H9 (cell line): ENCODE measurements at places on chromosomes 11 and 22. TPM values are rescaled to one million over a fixed set of nuclear protein-coding genes. Genes with fewer than 3 reads are reported as not detected.

Gene MMP7
- not detected in 2 replicates for total RNA-seq

Gene SLC22A8
- not detected in 2 replicates for total RNA-seq

- peak; percentile 44 for DNase-seq
These were observed 84.0 kb upstream of the RCN1 start for GRCh38 chr11:32006799-32007388.

Gene P2RX6
- total RNA-seq = not detected in 2 replicates

Gene IL10RA
- not detected in 2 replicates for total RNA-seq

Gene RTN4RL2
- total RNA-seq = 7.0 and 7.1 TPM in 2 replicates

Gene FAM180B
- total RNA-seq = 0.31 and 0.37 TPM in 2 replicates

Gene OR2AG1
- total RNA-seq = not detected in 2 replicates

DNA sequence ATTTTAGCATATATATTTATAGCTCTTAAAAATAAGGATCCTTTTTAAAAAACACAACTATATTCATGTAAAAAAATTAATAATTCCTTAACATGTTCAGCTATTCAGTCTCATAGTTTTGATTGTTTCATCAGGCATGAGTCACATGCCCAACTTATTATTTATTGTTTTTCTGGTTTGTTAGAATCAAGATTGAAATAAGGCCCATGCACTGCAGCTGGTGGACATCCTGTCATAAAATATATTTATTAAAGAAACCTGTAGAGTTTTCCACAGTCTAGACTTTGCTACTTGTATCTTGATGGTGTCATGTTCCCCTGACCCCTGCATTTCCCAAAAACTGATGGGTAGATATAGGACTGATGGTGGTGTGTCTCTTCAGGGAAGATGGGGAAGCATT, 77.4 kb downstream of the PARVA start:
- no peak for DNase-seq

DNA sequence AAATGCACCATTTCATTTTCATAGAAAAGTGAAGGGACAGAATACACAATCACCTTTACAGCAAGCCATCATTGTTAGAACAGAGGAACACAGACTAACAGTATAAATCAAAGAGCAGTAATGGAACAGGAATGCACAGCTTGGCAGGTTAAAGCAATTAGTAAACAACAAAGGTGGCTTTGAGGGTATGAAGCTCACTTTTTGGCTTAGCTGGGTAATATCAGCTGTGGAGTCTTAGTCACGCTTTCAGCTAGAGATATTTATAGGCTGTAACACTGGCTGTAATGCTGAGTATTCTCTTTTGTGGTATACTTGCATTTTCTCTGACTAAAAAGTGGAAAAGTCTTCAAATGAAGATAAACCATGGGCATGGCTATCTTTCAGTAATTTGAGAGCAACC, 1780.5 kb downstream of the LRRC4C start:
- DNase-seq = no peak

- DNase-seq = peak; percentile 8
These were observed 3.7 kb downstream of the TPBGL start for GRCh38 chr11:75244052-75244814.

DNA sequence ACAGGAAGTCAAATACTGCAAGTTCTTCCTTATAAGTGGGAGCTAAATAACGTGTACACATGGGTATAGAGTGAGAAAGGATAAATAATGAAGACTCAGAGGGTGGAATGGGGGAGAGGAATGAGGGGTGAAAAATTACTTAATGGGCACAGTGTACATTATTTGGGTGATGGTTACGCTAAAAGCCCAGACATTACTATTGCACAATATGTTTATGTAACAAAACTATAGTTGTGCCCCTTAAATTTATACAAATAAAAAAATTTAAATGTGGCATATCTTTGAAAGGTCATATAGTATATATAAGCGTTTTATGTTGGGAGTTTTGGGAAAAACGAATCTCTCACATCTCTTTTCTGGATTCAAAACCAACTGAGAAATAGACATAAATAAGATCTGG, 96.1 kb downstream of the KIF18A start:
- no peak for DNase-seq

Gene DEFB108B
- total RNA-seq = not detected in 2 replicates

Gene OR5J2
- total RNA-seq = not detected in 2 replicates

DNA sequence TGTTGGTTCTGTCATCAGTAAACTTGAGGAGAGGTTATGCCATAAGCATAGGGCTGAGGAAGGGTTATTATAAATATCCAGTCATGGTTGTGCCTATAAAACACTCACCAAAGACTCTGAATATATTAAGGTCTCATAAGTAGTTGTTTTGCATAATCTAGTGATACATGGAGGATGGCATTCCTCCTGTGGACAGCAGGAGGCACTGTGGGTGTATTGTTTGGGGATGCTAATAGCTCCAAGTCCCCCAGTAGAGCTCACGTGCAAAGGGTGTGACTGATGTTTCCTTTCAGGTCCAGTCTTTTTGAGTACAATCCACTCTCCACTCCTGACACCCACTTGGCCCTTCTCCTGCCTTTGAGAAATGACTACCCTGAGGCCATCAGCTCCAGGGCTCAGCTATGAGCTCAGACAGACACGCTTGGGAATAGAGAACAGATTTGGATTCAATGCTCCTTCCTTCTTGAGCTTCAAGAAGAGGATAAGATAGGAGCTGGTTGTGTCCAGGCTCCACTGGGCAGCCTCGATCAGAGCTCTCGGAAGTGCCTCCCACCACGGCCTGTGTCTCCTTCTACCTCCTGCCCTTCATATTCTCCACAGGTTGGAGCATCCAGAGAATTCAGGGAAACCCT, 85.2 kb upstream of the IGLL5 start:
- no peak for DNase-seq

DNA sequence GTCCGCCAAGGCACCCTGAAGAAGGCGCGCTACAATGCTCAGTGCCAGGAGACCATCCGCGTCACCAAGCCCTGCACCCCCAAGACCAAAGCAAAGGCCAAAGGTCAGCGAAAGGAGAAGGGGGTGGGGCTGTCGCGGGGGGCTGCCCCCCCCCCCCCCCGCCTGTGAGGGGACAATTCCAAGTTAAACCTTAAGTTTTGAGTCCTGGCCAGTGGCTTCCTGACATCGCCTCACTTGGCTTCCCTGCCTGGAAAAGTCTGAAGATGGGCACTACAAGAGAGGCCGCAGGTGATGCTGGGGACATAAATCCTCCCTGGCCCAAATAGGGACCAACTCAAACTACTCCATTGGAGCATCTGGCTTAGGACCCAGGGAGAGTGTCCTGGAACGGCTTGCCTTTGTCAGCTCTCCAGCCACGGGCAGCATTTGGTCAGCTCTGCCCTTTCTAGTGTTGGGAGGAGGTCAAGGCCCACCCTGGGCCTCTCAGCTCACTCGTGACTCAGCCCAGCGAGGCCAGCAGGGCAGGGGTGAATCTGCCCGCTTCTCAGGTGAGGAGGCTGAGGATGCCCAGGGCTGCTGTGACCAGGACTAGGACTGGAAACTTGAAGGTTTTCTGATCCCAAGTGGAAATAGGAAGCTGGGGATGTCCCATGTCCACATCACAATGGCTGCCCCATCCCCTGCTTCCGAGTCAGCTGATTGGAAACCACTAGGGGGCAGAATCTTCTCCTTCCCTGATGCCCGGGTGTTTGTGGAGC, 1.4 kb downstream of the MDK start:
- DNase-seq = peak; percentile 75

Gene TMEM86A
- total RNA-seq = 2.3 and 3.0 TPM in 2 replicates

Gene INPP5J
- total RNA-seq = 4.7 and 4.9 TPM in 2 replicates

Gene UPK3A
- total RNA-seq = not detected in 2 replicates

- DNase-seq = no peak
These were observed 63.6 kb downstream of the MAPK1 start for GRCh38 chr22:21803811-21804249.

DNA sequence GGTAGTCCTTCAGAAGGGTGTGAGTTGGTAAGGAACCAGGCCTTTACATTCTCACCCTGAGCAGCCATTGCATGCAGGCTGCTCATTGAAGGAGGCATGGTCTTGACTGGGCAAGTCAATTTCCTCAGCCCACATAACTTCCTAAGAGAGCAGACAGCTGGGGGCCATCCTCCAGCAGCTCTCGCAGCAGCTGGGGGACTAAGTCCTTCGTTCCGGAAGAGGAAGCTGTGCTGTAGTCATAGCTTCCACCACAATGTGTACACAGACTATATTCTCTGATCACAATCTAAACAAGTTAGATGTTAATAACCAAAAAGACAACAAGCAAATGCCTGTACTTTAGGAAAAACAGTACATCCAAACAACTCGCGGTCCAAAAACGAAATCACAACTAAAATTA, 30.1 kb upstream of the MPPED1 start:
- DNase-seq = no peak

DNA sequence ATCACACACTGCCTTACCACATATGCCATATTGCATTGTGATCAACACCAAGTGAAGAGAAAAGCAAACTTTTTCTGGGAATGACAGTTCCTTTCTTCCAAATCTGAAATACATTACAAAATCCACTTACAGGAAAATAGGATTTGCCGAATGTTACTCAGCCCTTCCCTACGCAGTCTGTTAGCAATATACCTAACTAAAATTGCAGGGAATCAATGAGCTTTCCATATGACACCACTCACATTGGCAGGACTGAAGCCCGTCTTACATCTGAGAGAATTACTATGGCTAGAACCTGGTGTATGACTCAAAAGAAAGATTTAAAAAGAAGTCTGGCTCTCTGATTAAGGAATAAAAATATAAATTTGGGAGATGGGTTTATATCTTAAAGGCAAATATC, 136.0 kb downstream of the LRRC4C start:
- no peak for DNase-seq

Gene TMPRSS6
- total RNA-seq = not detected in 2 replicates

DNA sequence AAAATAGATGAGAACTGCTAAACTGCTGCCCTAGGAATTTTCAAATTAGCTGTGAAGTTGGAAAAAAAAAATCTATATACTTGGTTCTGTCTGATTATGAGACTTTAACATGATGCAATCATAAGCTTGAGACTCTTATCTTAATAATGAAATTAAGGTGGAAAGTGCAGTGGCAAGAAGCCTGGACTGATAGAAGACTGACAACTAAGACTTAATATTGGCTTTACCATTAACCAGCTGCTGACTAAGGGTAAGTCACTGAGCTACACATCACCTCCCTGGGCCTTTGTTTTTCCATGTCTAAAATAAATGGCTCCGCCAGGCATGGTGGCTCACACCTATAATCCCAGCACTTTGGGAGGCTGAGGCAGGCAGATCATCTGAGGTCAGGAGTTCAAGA, 56.9 kb downstream of the SLC35F2 start:
- no peak for DNase-seq

GRCh38 chr22:49368976-49369725, 458.5 kb downstream of the BRD1 start:
- peak; percentile 21 for DNase-seq

GRCh38 chr11:93591247-93591898, 48.2 kb upstream of the SMCO4 start:
- DNase-seq = no peak

- DNase-seq = no peak
These were observed 29.1 kb downstream of the LRFN4 start for GRCh38 chr11:66885950-66886440.

Gene NAALAD2
- 1.8 and 2.1 TPM in 2 replicates for total RNA-seq

GRCh38 chr11:134560566-134561330, 148.7 kb upstream of the B3GAT1 start:
- no peak for DNase-seq

DNA sequence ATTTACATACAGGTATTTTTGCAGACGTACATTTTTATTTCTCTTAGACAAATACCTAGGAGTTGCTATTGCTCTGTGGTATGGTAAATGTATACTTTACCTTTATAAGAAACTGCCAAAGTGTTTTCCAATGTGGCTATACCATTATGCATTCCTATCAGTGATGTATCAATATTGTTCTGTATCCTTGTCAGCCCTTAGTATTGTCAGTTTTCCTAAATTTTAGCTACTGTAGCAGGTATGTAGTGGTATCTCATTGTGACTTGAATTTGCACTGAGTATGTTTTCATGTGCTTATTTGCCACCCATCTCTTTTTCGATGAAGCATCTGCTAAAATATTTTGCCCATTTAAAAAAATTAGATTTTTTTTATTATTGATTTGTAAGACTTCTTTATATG, 37.0 kb downstream of the CLPB start:
- DNase-seq = no peak

- no peak for DNase-seq
These were observed 60.6 kb downstream of the MED15 start for GRCh38 chr22:20567993-20568417.

Gene JHY
- total RNA-seq = 0.50 and 0.79 TPM in 2 replicates

GRCh38 chr11:1756791-1757771, 6.6 kb downstream of the CTSD start:
- no peak for DNase-seq

Gene PIWIL4
- not detected in 2 replicates for total RNA-seq

Gene LUZP2
- total RNA-seq = 25.4 and 25.7 TPM in 2 replicates

DNA sequence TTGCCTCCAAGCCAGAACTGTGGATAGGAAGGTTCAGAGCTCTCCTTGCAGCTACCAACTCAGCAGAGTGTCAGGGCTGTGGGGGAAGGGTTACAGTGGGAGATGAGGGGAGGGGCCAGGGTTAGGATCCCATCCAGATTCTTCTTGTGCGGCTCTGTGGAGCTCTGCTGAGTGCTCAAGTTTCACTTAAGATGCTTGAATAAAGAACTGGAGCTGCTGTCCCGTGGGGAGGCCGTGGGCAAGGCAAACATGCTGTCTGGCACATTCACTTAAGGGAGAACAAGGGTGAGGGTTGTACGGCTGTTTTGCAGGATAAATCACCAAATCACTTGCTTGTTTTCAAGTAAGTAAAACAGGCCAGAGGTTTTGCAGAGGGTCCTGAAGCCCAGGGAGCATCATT, 197.1 kb downstream of the FAM76B start:
- peak; percentile 37 for DNase-seq

GRCh38 chr11:25710975-25711374, 621.0 kb upstream of the ANO3 start:
- DNase-seq = no peak

- no peak for DNase-seq
These were observed 248.0 kb downstream of the CASP12 start for GRCh38 chr11:104650234-104650633.

Gene OR52I2
- total RNA-seq = not detected in 2 replicates

Gene ZBTB16
- total RNA-seq = not detected in 2 replicates

Gene OR51B5
- total RNA-seq = not detected in 2 replicates

DNA sequence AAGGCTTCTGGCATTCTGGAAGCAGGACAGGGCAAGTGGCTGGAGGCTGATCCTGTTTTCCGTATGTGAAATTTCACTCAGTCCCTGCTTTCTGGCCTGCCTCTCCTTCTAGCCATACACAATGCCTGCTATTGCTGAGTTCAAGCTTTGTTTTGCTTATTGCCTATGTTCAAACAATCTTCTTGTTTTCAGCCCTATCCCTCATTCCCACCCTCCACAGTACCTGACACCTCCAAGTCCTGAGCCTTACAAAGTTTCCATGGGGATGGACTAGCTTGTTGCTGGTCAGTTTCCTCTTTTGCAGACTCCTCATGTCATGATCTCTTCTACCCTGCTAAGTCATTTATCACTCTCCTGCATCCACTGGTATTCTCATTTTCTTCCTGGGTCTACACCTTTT, 38.1 kb downstream of the FAM76B start:
- DNase-seq = no peak
